ENCODE measurements at places on chromosomes 11 and 22.

DNA sequence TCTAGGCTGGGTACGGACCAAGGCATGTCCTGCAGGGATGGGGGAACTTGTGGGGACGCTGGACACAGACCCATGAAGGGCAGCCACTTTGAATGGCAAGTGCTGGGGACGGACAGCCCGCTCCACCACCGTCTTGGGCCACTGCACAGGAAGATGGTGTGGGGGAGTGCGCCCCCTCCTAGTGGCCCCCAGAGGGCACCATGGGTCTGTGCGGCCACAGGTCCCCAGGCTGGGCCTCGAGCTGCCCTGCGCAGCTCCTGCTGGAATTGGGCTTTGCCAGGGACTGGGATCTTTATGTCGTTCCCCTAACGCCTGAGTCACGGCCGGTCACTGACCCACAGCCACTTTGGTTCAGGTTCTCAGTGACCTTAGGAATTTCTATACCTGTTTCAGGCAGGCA, 44.4 kb downstream of the NAT10 start:
- DNase-seq = no peak

DNA sequence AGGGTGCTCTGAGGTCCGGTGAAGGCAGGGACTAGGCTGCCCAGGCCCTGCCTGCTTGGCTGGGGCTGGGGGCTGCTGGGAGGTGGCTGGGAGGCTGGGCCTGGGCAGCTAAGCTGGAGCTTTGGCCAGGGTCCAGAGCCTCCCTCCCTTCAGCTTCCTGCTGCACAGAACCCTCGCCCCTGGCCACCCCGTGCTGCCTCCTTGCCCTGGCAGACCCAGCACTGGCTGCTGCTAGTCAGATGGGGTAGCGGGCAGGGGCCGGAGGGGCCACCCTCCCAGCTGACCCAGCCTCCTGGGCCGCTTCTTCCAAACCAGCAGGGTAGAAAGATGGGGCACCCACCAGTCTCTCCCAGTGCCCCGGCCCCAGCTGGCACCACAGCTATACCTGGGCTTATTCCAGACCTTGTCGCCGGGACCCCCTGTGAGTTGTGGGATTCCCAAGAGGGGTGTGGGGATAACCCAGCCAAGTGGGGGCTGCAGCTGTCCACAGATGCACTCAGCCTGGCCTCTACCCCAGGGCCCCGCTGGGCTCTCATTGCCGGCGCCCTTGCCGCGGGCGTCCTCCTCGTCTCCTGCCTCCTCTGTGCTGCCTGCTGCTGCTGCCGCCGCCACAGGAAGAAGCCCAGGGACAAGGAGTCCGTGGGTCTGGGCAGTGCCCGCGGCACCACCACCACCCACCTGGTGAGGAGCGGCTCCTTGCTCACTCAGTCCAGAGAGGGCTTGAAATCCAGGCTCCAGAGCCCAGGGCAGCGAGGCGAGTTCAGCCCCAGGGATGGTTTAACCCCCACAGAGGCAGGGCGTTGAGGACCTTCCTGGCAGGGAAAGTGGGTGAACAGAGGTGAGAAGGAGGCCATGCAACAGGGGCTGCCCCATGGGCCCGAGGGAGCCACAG, at the start of gene SYT8:
Gene SYT8, plus strand, starts transcription at position 212 of the 892 bp plus-strand sequence. Its CDS starts 116 bp downstream, at position 328.
- DNase-seq = no peak

GRCh38 chr22:38450234-38450797, 4.7 kb downstream of the KCNJ4 start:
- no peak for DNase-seq

GRCh38 chr22:49334449-49334789, 493.3 kb downstream of the BRD1 start:
- DNase-seq = no peak

GRCh38 chr11:121236115-121237001, 56.2 kb upstream of the SC5D start:
- no peak for DNase-seq

GRCh38 chr22:28909375-28909774, 26.0 kb downstream of the ZNRF3 start:
- DNase-seq = no peak

DNA sequence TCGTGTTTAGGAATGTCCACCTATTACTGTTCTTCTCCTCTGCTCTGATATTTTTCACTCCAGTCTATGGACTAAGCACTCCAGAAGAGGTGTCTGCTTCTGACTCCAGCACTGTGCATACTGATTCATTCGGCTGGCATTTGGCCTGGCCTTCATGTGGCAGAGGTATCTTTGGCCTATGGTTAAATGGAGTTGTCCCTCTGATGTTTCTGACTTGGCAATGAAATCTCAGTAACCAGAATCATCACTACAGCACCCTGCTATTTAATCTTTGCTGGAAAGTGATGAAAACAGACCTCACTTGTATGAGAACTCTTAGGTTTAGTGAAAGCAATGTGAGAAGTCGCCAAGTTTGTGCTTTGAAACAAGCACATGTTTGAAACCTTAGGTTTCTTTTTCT, 155.2 kb downstream of the MAML2 start:
- DNase-seq = peak; percentile 78

GRCh38 chr11:71246559-71246958, 5.8 kb downstream of the SHANK2 start:
- no peak for DNase-seq

DNA sequence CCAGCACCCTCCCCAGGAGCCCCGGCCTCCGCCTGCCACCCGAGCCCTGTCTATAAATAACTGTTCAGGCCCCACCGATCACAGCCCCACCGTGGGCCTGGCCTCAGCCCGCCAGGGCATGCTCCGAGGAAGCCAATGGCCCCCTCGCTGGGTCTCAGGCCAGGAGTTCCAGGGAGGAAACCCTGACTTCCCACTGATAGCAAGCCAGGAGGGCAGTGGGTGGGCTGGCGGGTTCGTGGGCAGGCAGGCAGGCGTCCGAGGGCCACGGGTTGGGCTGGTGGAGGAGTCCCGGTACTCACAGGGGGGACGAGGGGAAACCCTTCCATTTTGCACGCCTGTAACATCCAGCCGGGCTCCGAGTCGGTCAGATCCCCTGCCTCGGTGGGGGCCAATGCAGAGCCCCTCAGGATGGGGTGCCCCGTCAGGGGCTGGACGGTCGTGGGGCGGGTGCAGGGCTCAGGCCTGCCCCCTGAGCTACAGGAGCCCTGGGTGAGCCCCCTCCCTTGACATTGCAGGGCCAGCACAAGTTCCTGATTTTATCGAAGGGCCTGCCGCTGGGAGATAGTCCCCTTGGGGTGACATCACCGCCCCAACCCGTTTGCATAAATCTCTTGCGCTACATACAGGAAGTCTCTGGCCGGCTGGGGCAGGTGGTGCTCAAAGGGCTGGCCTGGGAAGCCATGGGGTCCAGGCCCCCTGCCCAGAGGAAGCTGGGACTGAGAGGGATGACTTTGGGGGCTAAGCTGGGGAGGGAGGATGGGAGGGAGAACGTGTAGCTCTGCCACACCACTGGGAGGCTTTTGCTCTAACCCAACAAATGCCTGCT, at the start of gene SPI1:
Gene SPI1, minus strand, starts transcription at position 538 of the 826 bp plus-strand sequence. Its CDS starts 194 bp downstream, at position 344.
- no peak for DNase-seq

GRCh38 chr11:113877670-113878055, 2.3 kb upstream of the USP28 start:
- DNase-seq = no peak

- DNase-seq = no peak
Observed at GRCh38 chr22:22745225-22746060, 101.0 kb downstream of the GGTLC2 start.

GRCh38 chr11:57630171-57630570, 19.5 kb downstream of the YPEL4 start:
- no peak for DNase-seq

DNA sequence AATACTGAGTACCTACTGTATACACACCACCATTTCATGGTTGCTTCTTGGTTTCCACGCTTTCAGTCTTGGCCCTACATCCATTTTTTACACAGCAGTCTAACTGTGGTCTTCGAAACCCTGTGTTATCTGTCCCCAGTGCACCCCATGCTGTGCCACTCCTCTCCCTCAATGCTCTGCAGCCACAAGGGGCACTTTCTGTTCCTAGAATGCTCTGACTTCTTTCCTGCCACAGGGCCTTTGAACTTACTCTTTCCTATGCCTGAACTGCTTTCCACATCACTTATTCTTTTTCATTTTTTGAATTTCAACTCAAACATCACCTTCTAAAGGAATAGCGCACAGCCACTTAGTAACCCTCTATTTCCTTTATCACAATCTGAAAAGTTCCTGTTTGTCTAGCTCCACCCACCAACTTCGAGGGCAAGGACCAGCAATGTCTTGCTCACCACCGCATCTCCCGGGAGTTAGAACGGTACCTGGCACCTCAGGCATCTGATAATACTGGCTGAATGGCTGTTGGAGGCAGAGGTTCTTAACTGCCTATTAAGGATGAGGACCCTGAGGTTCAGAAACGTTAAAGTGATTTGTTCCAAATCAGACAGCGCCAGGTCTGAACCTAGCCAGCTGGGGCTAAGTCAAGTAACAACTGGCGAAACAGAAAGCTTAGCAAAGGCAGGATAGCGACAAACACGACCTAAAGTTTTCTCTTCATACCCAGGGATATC, 568 bp downstream of the ALG8 start:
- DNase-seq = no peak

GRCh38 chr11:35623621-35624168, 5.4 kb downstream of the FJX1 start:
- peak; percentile 52 for DNase-seq

- DNase-seq = no peak
Observed at GRCh38 chr11:92401520-92401919, 176.9 kb downstream of the FAT3 start.

GRCh38 chr11:121508449-121508848, 55.7 kb upstream of the SORL1-AS1 start:
- no peak for DNase-seq

- DNase-seq = no peak
Observed at GRCh38 chr11:34218067-34218466, 112.6 kb downstream of the NAT10 start.

DNA sequence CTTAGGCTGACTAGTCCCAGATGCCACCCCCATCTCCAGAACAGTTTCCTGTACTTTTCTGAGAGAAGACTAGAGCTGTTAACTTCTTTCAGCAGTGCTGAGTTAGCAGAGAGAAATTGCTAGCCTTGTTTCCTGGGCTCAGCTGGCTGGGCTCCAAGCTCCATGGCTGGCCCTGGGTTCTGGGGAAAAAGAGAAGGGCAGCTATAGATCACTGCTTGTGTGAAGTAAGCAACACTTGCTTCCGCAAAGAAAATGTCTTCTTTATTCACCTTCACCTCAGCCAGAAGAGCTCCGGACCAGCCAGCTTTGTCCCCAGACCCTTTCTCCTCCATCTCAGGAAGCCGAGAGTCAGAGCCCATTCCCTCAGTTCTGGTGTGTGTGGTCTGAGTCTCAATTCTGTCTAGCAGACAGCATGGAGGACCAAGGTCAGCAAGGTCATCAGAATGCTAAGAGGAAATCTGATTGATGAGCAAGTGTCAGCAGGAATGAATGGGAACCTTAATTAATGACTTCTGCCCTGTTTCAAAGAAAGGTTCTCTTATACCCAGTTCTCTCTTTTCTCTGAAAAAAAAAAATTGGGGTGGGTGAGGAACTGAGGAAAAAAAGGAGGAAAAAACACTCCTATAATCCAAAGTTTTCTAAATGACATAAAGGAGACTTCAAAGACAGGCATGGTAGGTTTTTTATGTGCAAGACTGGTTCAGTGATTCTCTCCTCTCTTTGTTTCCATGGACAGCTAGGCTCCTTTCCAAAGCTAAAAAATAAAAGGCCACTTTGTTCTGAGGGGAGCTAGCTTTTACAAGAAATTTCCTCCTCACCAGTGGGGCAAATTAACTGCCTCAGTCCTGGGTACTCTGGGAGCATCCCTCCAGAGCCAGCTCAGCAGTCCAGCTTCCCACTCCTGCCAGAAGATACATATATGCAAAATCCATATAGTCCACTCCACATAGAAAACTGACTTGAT, 63.6 kb upstream of the FAM181B start:
- DNase-seq = no peak

- DNase-seq = no peak
Observed at GRCh38 chr11:105609341-105609781, 512 bp upstream of the GRIA4 start.

DNA sequence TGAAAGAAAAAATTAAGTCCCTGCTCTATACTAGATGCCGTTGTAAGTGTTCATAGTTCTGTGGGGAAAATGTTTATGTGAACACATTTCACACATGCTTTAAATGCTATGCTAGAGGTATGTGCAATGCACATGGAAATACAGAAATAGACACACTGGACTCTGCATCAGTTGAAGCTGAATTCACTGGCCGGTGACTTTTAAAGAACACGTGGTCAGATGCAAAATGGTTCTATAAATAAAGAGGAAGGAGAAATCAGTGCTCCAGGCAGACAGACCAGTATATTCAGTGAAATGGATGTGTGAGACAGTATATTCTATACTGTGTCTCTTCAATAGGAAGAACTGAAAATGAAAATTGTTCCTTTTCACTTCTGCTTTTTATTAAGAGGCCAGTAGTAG, 29.9 kb downstream of the TRPC6 start:
- no peak for DNase-seq

GRCh38 chr11:97269527-97269926, 879.7 kb downstream of the JRKL start:
- DNase-seq = no peak

GRCh38 chr11:119468511-119468910, 45.5 kb upstream of the THY1 start:
- no peak for DNase-seq

DNA sequence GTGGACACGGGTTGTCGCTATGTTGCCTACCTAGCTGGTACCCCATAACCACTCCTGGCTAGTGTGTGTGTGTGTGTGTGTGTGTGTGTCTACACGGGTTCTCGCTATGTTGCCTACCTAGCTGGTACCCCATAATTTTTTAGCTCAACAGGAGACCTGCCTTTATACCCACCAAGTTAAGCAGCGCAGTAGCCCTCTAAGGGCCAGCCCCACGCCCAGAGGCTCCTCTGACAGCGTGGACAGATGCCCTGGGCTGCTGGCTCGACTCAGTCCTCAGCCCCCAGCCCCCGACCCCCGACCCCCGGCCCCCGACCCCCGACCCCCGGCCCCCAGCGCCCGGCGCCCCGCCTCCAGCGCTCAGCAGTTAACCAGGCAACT, 351 bp upstream of the AKIP1 start:
- no peak for DNase-seq

DNA sequence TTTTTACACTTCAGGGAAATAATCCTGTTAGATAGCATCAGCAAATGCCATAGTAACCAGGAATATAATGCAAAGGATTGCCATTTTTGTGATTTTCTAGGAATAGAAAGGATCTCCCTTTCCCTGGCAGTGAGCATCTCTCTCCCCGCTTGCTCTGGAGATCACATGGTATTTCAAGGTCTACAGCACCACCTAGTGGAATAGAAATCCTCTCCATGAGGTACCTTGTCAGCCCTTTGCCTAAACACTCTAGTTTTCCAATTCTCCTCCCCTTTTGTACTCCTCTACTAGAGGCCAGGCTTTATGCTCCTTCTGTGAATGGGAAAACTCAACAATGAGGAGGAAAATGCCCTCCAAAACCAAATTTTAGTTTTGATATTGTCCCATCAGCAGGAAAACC, 78.4 kb downstream of the XRRA1 start:
- DNase-seq = no peak

GRCh38 chr22:37907036-37907954, 1.2 kb downstream of the MICALL1 start:
- DNase-seq = no peak
